ENCODE measurements at places on chromosomes 4 and X. TPM values are rescaled to one million over a fixed set of nuclear protein-coding genes. Genes with fewer than 3 reads are reported as not detected.
A peak's percentile ranks its signal among the peaks of the same experiment; 100 is the strongest.

GRCh38 chr4:76624241-76624681 is 189.2 kb downstream of the SHROOM3 start:
- no peak for ATAC-seq

MAGIX gene
- total RNA-seq, result 1.5 TPM

UGT2B17 gene
- not detected for total RNA-seq

CTAG2 gene
- not detected for total RNA-seq

DNA sequence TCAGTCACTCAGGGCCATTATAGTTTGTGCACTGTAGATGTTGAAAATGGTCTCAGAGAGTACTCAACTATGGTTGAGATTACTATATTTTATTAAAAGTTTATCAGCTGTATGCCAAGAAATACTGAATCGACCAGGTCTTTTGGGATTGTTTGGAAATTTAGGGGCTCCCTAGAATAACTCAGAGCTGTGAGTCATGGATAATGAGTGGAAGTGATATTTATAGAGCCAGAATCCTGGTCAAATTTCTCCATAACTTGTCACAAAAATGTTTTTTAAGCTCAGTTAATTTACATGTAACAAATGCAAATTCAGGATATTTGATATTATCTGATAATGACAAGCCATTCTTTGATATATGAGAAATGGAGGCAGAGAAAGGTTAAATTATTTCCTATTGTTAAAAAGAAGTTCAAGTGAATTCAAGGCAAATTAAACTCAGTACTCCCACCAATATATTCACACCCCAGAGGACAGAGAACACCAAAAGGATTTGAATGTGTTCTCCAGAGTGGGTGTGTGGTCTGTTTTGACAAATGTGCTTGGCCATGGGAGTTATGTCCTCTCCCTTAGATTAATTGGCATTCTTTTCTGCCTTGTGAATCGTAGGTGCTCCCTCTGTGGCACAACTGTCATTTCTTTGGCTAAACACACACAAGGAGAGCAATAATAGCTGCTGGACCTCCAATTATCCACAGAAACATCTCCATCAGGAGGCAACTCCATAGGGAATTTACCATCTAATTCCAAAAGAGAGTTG is 37.7 kb downstream of the ARHGAP24 start:
- ATAC-seq, result no peak

GRCh38 chr4:4995103-4995907 is 24.0 kb downstream of the CYTL1 start:
- peak; percentile 53 for ATAC-seq

GRCh38 chr4:26418850-26419249 is 71.4 kb downstream of the CCKAR start:
- no peak for ATAC-seq

SLC9B2 gene
- total RNA-seq, result 26.0 TPM

RAB39B gene
- 10.3 TPM for total RNA-seq

DNA sequence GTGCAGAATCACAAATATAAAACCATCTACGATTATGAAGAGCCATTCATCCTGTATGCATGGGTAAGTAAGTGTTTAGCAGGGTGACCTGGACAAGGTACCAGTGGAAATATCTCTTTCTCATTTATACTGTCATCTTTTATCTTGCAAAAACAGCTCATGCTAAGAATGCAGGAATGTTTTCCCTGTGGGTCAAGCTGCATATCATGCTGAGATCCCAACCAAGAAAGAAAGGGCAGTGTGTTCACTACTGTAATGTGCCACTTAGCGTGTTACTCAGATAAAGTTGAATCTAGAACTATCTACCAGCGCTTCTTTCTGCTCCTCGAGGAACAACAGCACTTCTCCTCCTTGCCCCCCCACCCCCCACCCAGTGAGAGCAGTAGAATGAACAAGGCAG is 212.7 kb upstream of the TBL1X start:
- no peak for ATAC-seq

DNA sequence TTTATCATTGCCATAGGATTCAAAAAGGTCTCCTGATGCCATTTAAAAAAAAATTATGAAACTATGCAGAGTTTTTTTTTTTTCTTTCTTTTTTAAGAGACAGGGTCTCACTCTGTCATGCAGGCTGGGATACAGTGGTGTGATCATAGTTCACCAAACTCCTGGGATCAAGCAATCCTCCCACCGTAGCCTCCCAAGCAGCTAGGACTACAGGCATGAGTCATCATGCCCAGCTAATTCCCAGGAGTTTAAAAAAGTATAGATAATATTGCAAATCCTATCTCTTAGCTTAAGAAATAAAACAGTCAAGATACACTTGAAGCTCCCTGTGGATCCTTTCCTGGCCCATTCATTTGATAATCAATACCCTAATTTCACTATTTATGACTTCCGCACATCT is 58.6 kb upstream of the PRSS48 start:
- ATAC-seq, result no peak

GRCh38 chrX:40746521-40746920 is 11.2 kb upstream of the MED14 start:
- no peak for ATAC-seq

- no peak for ATAC-seq
Observed at GRCh38 chrX:69311936-69312670, 146.8 kb upstream of the PJA1 start.

GRCh38 chr4:8283161-8283560 is 13.6 kb downstream of the HTRA3 start:
- ATAC-seq, result no peak

UGT8 gene
- 0.82 TPM for total RNA-seq

SH2D1A gene
- total RNA-seq, result 45.5 TPM

DSPP gene
- not detected for total RNA-seq

GRCh38 chr4:154618708-154619315 is 6.4 kb upstream of the FGG start:
- peak; percentile 29 for ATAC-seq

DNA sequence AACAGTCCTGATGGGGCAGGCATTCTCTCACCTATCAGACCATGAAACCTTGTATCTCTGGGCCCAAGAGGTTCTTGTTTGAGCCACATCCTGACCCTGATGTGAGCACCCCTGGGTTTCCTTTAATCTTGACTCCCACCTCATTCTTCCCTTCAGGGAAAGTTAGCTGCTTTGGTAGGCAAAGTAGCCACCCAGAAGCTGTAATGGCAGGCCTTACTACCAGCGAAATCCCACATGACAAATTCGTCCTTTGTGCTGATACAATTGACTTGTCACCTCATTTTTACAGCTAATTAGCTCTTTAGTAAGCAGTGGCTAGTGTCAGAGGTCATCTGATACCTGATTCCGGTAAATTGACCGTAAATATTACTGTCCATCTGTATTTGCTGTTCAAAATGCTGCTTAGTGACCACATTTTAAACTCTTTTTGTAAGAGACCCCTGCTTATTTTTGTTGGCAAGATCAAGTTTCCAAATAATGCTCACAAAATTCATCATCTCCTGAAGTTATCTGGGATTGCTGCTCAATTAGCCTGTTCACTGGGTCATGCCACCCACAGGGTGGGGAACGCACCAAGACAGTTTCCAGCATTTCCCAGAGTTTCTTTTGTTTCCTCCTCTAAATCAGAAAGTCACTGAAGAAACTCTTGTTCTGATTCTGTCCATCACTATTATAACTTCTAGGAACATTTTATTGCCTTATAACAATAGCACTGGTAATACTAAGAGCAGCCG is 329.7 kb downstream of the GPAT3 start:
- no peak for ATAC-seq

DNA sequence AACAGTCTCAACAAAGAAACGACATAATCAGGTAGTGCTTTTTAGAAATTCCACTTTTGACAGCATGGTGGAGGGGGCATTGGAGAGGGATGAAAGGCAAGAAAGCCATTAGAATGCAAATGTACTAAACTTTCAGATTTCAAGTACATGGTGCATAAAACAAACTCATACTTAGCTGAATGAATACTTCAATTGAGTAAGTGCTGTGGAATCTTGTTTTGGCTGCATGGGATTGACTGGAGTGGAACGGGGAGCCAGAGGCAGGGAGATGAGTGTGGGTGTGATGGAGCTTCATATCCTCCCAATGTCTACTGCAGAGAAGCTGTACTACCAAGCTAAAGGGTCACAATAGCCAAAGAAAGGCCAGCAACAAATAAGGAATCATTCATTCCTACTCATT is 52.4 kb downstream of the USP46 start:
- no peak for ATAC-seq

- ATAC-seq, result no peak
Observed at GRCh38 chrX:1124531-1124930, 87.9 kb downstream of the CRLF2 start.

DNA sequence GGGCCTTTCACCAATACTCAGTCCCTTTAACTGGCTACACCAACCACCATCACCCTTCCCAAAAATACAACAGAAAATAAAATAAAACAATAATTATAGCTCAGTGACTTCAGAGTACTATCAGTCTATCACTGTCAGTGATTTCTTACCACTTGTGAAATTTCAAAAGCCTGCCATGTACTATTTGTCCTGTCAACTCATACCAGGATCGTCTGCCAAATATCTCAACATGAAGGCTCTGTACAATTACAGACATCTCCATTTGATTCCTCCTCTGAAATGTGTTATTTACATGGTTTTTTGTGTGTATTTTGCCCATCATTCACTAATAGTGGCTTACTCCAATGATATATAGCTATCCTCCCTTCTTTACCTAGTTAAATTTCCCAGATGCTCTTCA is 772.0 kb downstream of the IL1RAPL1 start:
- no peak for ATAC-seq

HERC5 gene
- total RNA-seq, result 26.1 TPM

DNA sequence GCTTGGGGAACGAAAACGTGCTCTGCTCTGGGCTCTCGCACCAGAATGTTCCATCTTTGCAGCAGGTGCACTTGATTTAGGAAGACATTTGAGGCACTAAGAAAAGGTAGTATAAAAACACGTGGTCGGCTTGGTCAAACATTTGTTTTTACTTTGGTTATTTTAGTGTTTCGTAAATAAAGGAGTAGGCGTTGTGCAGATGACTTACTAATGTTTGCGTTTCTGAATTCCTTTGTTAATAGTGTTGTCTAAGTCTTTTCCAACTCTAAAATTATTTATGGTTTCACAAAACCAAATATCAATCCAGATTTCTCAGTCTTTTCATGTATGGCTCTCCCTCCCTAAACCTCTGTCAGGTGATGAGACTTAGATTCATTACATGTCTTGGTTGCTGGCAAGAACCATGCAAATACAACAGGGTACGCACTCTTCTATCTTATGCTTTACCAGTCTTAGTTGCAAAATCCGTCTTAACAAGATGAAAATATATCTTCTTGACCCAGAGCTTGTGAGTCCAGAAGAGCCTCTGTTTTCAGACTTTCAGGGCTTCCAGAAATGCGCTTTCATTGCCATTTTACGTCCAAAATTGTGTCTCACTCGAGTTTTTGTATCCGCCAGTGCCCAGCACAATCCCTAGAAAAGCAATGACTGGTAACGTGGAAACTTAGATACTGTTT is 686 bp downstream of the MTHFD2L start:
- ATAC-seq, result no peak

DNA sequence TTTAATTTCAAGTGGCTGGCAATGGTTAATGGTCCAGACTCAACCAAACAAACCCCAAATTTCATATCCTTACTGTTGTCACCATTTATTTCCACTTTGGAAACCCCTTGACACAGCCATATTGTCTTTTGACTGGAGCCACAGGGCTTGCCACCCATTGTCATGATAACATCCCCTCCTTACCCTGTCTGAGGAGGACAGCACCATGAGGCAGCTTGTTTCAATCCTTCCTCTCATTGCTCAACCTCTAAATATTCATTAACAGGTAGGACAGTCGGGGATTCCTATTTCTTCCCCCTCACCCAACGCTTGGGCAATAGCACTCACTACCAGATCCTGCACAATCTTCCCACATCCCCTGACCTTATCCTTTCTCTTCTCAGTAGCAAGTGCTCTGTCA is 92.1 kb downstream of the CEP135 start:
- no peak for ATAC-seq

SFRP2 gene
- not detected for total RNA-seq

DNA sequence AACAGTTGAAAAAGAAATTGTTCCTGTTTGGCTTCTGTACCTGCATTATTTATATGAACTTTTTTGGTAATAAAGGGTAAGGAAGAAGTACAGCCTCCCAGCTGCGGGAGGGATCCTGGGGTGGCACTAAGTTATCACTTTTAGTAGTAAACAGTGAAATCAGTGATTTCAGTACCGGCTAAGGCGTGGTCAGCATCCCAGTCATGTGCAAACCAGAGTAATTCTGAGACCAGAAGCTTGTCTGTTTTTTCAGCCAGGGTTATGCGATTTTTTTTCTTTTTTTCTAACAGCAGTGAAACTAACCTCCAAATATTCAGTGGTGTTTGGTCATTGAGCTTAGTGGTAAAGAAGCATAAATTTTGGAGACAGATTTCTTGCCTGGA is 3.3 kb downstream of the EGF start:
- no peak for ATAC-seq

TECRL gene
- total RNA-seq, result not detected

GRCh38 chrX:19775830-19776485 is 111.4 kb downstream of the SH3KBP1 start:
- ATAC-seq, result no peak

TDO2 gene
- not detected for total RNA-seq

ASMT gene
- total RNA-seq, result 2.0 TPM

ENPEP gene
- total RNA-seq, result 0.16 TPM

FATE1 gene
- not detected for total RNA-seq

ADH7 gene
- not detected for total RNA-seq

NUP62CL gene
- 5.5 TPM for total RNA-seq

DNA sequence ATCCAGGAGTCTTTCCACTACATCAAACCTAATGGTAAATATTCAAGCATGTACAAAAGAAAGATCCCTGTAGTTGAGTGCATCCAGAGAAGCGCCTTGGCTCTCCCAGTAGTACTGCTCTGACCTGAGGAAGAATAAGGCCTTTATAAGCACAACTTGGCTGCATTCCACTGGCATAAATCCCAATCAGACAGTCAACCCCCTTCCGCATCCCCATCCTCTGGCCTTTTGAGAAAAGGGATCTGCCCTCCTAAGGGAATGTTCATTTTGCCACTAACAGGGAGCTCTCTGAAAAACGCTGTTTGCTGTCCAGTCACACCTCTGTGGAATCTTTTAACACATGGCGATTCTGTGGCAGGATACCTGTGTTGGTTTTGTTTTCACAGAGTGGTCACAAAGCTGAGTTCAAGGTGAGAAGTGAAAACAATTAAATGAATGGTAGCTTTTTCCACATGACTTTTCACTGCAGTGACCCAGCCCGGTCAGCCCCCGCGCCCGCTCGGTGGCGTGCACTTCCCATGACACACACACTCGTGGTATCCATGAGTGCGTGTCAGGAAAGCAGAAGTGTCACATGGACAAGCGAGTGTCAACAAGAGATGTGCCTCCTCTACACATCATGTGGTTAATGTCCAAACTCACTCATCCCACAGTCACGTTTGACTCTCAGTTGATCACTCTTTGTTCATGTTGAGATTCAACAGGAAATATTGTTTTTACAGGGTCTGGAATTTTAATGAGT is 112.2 kb upstream of the ENPP6 start:
- peak; percentile 63 for ATAC-seq

JCHAIN gene
- not detected for total RNA-seq

Measured in activated T-helper 17 cell treated with anti-CD3 and anti-CD28 coated beads, Interleukin-2, amount 50 U/mL, for 72 hours (primary cell).